ENCODE measurements at places on chromosomes 7 and 10. TPM values are rescaled to one million over a fixed set of nuclear protein-coding genes. Genes with fewer than 3 reads are reported as not detected.

Gene SH2D4B
- not detected for total RNA-seq

Gene FAM241B
- total RNA-seq, result 0.26 TPM

DNA sequence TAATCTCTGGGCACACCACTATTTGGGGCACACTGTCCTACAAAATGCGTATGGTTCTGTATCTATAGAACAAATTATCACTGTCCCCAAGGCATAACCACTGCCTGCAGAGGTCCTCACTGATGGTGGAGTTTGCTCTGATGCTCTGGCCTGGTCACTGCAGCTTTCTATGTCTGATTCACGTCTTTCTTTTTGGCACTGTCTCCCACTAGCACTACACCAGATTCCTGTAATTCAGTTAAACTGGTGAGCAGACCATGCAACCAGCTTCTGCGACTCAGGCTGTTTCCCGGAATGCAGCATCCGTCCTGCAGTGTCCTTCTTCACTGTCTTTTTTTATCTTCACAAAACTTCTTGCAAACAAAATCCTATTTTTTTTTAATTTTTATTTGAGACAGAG, 112.8 kb downstream of the KLF6 start:
- no peak for DNase-seq
- H3K27ac ChIP-seq, result no peak overlapping the region
- H3K36me3 ChIP-seq, result no peaks in the 10 kb centered on the region
- H3K4me3 ChIP-seq, result no peak overlapping the region

DNA sequence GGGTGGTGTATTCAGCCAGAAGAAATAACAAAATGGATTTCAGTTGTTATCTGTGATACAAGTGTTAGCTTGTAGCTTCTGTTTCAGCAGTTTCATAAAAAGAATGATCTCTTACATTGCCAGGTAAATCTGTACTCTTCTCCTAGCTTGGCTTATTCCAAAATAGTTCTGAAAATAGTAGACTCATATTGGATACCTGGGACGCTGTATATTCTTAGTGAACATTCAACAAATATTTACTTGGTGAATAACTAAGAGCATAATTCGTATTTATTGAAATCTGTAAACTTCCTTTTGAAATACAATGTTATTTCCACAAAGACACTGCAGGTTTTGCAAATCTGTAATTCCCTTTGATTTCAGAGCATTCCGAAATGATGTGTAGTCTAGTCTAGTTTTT, 249.2 kb downstream of the ADK start:
- H3K27ac ChIP-seq, result no peak overlapping the region
- no peaks in the 10 kb centered on the region for H3K27me3 ChIP-seq
- H3K4me3 ChIP-seq, result no peak overlapping the region
- H3K36me3 ChIP-seq, result no peaks in the 10 kb centered on the region

Gene ABCC2
- total RNA-seq, result 0.66 TPM

GRCh38 chr7:151461096-151461941, 21.4 kb upstream of the CRYGN start:
- peaks cover 11% of the 10 kb centered on the region for H3K4me1 ChIP-seq
- no peaks in the 10 kb centered on the region for H3K36me3 ChIP-seq
- peak; percentile 17 for DNase-seq
- H3K27ac ChIP-seq, result no peak overlapping the region
- no peaks in the 10 kb centered on the region for H3K27me3 ChIP-seq
- no peak overlapping the region for H3K4me3 ChIP-seq

GRCh38 chr7:84247591-84247990, 53.0 kb upstream of the SEMA3A start:
- H3K4me1 ChIP-seq, result peaks cover 2% of the 10 kb centered on the region
- H3K27ac ChIP-seq, result no peak overlapping the region
- no peaks in the 10 kb centered on the region for H3K27me3 ChIP-seq
- no peak overlapping the region for H3K4me3 ChIP-seq
- H3K36me3 ChIP-seq, result no peaks in the 10 kb centered on the region
- DNase-seq, result peak; percentile 69

GRCh38 chr7:26515314-26515842, 223.7 kb downstream of the SNX10 start:
- H3K4me1 ChIP-seq, result no peaks in the 10 kb centered on the region
- no peak for DNase-seq
- H3K27ac ChIP-seq, result no peak overlapping the region
- H3K27me3 ChIP-seq, result no peaks in the 10 kb centered on the region

Gene PCGF5
- 31.5 TPM for total RNA-seq

GRCh38 chr7:27424231-27424630, 181.6 kb downstream of the EVX1 start:
- H3K4me3 ChIP-seq, result no peak overlapping the region
- no peak overlapping the region for H3K27ac ChIP-seq
- H3K27me3 ChIP-seq, result no peaks in the 10 kb centered on the region
- no peaks in the 10 kb centered on the region for H3K4me1 ChIP-seq
- no peaks in the 10 kb centered on the region for H3K36me3 ChIP-seq
- no peak for DNase-seq

Gene CC2D2B
- total RNA-seq, result 0.33 TPM

Gene GRM3
- not detected for total RNA-seq

DNA sequence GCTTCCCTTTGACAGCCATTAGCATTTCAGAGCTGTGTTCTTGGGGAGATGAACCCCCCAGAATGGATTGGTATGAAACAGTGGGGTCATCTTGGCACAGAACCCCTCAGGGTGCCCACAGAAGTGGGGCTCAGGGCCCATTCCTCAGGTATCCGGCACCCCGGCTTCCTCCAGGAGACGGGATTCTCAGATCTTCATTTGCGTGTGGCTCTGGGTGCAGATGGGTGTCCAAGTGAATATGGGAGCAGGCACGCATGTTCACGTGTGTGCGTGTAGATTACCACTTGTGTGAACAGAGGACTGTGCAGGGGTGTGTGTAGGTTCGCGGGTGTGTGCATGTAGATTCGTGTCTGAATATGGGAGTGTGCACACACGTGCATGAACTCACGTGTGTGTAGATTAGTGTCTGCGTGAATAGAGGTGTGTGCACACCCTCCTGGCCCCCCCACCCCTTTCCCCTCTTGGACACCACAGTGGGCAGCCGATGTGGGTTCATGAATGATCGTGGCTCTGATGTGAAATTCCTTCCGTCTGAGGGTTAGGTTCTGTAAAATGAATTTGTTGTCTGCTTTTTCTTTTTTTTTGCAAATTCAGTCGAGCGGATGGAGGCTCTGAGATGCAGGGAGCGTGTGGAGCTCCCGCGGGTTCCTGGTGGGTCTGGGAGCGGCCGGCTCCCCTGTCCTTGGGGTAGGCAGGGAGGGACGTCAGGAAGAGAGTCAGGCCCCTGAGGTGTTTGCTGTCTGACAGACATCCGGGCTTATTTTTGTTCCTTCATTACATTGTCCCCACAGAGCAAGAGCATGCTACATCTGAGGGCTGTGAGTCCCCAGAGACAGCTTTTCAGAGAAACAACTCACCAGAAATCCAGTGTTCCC, 7.4 kb downstream of the ELFN1 start:
- H3K27me3 ChIP-seq, result peaks cover 5% of the 10 kb centered on the region
- no peak overlapping the region for H3K4me3 ChIP-seq
- no peak overlapping the region for H3K27ac ChIP-seq
- no peaks in the 10 kb centered on the region for H3K36me3 ChIP-seq

Gene SLC26A5
- total RNA-seq, result not detected

Gene LRIT1
- total RNA-seq, result not detected

DNA sequence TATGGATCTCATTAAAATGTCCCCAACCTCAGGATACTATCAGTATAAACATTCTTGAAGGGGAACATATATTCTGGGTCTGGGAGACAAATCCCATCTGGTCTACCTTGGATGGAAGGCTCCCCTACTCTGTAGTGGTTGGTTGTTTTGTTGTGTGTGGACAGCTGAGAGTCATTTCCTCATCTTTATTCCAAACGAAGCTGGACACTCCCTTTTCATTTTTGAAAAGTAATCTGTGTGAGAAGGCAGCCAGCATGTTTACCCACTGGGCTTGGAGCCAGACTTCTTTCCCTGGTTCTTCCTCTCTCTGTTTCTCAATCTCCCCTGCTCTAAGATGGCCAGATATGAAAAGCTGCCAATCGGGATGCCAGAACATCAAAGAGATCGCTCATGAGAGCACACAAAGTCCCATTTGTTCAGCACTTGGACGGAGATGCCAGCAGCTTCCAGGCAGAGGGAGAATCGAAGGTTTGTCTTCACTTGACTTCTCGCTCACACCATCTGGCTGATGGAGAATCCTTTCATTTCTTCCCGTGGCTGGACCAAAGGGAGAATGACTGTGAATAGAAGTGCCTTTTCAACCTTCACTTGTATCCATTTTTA, 108.1 kb upstream of the AGR3 start:
- H3K27ac ChIP-seq, result peak overlapping the region; percentile 54
- peak overlapping the region; percentile 38 for H3K4me3 ChIP-seq
- no peaks in the 10 kb centered on the region for H3K4me1 ChIP-seq
- DNase-seq, result peak; percentile 77
- no peaks in the 10 kb centered on the region for H3K36me3 ChIP-seq
- no peaks in the 10 kb centered on the region for H3K27me3 ChIP-seq

DNA sequence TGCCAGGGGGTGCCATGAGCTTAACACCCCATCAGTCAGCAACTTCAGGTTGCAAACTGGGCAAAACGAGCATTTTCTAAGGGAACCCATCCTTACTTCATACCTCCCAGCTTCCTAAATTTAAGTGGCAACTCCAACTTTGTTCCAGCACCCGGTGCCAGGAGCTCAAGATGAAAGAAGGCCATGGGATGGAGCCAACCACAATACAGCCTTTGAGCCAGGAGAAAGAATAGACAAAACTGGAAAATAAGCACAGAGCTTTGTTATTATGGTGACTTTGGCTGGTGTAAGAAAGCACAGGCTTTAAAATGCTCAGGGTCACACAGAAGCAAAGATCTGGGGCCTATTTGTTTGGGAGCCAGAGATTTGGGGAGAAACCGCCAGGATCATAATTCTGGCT, 388.7 kb upstream of the MGMT start:
- H3K27me3 ChIP-seq, result no peaks in the 10 kb centered on the region
- no peaks in the 10 kb centered on the region for H3K4me1 ChIP-seq
- no peak overlapping the region for H3K27ac ChIP-seq
- no peaks in the 10 kb centered on the region for H3K36me3 ChIP-seq
- no peak for DNase-seq
- H3K4me3 ChIP-seq, result no peak overlapping the region

GRCh38 chr7:33423646-33424020, 294.3 kb downstream of the BBS9 start:
- no peaks in the 10 kb centered on the region for H3K36me3 ChIP-seq
- H3K4me1 ChIP-seq, result no peaks in the 10 kb centered on the region
- H3K27me3 ChIP-seq, result no peaks in the 10 kb centered on the region

- H3K27ac ChIP-seq, result no peak overlapping the region
- H3K4me3 ChIP-seq, result no peak overlapping the region
- H3K27me3 ChIP-seq, result peaks cover 4% of the 10 kb centered on the region
- no peaks in the 10 kb centered on the region for H3K4me1 ChIP-seq
- no peak for DNase-seq
Measured at GRCh38 chr10:46294641-46295220, 7.9 kb downstream of the ANTXRL start.

DNA sequence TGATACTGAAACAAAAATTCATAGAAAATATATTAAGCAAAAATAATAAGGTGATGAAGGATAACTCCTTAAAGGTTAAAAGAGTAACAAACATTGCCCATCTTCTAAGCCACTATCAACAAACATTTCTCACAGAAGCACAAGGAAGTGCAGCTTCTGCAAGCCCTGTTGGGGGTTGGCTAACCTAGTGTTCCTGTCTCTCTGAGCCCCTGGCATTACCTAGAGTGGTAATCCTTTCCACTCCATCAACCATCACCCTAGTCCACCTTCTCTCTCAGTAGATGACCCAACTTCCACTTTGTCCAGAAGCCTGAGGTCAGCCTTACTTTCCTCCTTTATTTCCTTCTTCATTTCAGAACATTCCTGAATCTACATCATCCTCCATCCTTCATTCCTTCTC, 59.7 kb downstream of the HIPK2 start:
- DNase-seq, result no peak
- no peak overlapping the region for H3K27ac ChIP-seq
- no peaks in the 10 kb centered on the region for H3K27me3 ChIP-seq
- H3K4me1 ChIP-seq, result peaks cover 4% of the 10 kb centered on the region

DNA sequence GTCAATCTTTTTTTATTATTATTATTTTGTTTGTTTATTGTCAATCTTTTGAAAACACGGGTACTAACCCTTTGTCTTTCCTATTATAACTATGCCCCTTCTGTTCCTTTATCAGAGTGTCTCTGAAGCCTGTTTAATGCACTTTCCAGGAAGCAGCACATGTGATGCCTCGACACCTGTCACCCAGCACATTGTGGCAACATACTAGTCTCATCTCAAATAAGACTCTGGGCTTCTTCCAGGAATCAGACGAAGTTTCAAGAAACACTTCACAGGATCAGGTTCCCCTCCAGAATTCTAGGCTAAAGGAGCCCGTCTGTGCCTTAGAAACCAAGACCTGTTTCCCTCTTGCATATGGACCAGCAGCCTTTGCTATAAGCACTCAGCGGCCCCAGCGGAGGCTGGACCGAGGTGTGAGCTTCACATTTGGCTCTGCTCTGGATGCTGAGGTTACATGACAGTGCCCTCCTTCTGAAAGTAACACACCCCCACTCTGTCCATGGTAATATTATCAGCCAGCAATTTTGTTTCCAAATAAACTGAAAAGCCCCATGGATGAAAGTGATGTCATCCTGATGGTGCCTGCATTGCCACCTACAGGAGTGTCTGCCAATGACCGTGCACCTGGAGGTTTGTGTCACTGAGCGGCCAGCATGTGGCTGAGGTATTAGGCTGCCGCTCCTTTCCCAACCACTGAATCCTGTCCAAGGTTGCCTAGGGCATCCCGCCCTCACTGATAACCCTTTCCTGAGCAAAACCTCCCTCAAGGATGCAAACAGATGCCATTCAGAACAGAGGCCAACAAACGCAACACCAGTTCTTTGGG, 38.1 kb downstream of the MKI67 start:
- no peak for DNase-seq
- H3K27me3 ChIP-seq, result no peaks in the 10 kb centered on the region
- no peak overlapping the region for H3K4me3 ChIP-seq
- H3K27ac ChIP-seq, result no peak overlapping the region

DNA sequence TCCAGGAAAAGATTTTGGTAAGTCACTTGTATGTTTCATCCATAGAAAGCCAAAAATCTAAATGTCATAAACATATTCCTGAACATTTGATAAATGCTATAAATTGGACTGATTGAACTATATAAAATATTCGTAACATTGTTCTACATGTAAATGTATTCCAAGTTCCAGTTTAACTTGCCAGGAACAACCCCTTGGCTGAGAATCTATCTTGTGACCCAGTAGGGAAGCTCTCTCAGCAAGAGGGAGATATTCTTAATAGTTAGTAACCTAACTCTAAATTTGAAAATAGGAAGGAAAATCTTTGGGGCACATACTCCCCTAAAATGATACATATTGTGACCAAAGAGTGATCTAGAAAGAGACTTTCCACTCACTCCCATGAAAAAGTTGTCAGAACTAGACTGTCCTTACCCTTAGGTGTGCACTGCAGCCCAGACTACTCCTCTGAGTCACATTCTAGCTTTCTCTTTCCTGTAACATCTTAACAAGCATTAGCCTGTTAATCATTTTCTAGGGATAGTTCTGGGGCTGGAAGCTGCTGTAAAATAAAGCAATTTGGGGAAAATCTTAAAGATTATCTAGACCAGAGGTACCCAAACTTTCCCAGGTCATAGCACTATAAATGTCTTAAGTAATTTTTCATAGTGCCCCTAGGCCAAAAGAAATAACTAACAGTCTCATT, 73.7 kb upstream of the SKAP2 start:
- no peak for DNase-seq
- no peak overlapping the region for H3K27ac ChIP-seq
- H3K4me1 ChIP-seq, result no peaks in the 10 kb centered on the region
- no peaks in the 10 kb centered on the region for H3K27me3 ChIP-seq
- H3K36me3 ChIP-seq, result no peaks in the 10 kb centered on the region

Gene CTAGE8
- 0.83 TPM for total RNA-seq

All from fibroblast of lung (primary cell).